ENCODE measurements at places on chromosomes 1 and 21. TPM values are rescaled to one million over a fixed set of nuclear protein-coding genes. Genes with fewer than 3 reads are reported as not detected.

- DNase-seq: no peak
Measured at GRCh38 chr1:184465489-184466146, 78.8 kb downstream of the C1orf21 start.

- no peak for DNase-seq
Measured at GRCh38 chr21:35210093-35210492, 161.0 kb upstream of the RUNX1 start.

The BCL2L15 gene
- total RNA-seq: 0.14 TPM

The PKNOX1 gene
- 20.3 TPM for total RNA-seq

Measured in epithelial cell of proximal tubule (primary cell).